Glomerular endothelial cell (primary cell): ENCODE measurements at places on chromosomes 6 and 20.

DNA sequence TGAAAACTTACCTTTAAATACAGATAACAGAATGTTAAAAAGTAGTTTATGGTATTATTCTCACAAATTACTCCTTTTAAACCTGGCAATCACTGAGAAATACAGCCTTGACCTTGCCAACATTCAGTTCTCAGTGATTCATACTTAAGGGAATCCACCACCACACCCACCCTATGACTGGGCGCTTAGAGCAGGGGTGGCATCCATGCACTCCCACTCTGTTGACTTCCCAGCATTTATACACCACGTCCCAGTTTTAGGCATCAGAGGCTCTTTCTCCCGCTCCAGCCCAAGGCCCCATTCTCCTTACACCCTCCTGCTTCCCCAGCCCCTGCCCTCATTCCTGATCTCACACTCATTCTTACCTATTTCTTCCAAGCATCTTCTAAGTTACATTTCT, 16.3 kb downstream of the TRAF3IP2 start:
- DNase-seq: no peak

DNA sequence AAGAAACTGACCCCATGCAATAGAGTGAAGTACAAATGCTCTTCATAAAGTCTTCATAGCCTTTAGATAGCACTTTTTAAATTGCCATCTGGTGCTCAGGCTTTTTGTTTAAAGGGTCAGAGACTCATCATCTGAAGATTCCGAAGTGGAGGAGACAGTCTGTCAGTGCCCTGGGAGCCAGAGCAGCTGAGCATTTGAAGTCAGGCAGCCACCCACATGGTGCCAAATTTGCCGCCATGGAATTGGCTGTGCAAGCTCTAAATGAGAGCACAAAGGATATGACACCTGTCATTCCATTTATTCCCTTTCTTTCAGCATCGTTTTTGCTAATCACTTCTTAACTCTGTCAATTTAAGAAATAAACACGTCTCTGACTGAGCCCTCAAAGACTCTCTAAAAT, 32.8 kb upstream of the CEP162 start:
- no peak for DNase-seq

GRCh38 chr20:44231713-44232468, 15.2 kb upstream of the GDAP1L1 start:
- DNase-seq: no peak

DNA sequence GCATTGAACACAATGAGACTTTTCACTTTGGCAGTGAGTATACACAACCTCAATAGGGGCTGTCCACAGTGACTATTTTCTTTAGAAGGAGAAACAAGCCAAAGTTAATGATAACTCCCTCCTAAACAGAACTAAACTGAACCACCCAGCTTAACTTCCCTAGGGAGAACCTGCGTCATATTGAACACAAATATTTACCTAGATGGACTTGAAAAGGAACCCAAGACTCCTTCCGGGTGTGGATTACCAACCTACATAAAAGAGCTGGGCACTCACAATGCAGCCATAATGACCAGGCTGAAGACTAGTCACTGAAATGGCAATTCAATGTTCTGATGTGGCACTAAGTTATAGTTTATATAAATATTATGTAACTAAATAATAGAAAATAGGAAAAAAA, 160.6 kb downstream of the IBTK start:
- DNase-seq: no peak

GRCh38 chr6:147109707-147110106, 94.5 kb upstream of the STXBP5 start:
- DNase-seq: no peak

- no peak for DNase-seq
Observed at GRCh38 chr6:87538510-87539260, 51.1 kb downstream of the RARS2 start.

DNA sequence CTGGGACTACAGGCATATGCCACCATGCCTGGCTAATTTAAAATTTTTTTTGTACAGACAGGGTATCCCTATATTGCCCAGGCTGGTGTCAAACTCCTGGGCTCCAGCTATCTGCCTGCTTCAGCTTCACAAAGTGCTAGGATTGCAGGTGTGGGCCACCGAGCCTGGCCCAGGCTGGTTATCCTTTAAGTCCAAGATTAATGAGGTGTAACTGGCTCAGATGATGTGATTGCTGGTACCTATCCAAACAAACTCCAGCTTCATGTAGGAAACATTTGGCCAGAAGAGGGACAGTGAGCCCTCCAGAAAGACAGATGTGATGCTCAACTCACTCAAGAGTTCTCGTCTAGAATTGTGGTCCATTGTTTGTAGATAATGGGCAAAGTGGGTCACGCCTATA, 9.2 kb upstream of the ZNF318 start:
- no peak for DNase-seq

DNA sequence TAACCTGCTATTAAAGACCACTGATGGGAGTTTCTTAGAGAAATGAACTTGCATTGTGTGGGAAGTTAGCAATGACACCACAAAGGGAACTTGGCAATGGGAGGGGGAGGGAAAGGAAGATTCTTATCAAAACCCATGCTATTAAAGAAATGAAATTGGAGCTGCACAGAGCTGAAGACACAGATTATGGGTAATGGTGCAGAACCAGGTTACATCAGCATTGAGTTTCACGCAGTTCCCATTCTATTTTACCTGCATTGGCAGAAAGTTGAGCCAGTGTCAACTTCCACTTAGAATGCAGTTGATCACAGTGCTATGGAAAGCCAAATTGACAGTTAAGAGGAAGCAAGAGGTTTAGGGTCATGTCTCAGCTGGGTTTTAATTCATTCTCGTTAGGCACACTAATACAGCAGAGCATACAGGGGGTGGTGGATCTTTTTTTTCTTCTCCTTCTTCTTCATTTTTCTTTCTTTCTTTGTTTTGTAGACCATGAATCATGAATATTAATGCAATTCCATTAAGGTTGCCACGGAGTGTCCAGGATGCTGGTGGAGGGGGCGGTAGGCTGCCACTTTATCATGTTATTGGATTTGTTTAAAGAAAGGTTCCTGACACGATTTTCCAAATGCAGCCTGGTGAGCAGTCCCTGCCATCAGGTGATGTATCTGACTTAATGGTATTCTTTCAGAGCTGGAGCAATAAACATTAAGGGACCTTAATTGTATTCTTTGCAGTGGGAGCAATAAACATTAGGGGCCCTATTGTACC, 1092.0 kb upstream of the MAP3K7 start:
- DNase-seq: no peak

DNA sequence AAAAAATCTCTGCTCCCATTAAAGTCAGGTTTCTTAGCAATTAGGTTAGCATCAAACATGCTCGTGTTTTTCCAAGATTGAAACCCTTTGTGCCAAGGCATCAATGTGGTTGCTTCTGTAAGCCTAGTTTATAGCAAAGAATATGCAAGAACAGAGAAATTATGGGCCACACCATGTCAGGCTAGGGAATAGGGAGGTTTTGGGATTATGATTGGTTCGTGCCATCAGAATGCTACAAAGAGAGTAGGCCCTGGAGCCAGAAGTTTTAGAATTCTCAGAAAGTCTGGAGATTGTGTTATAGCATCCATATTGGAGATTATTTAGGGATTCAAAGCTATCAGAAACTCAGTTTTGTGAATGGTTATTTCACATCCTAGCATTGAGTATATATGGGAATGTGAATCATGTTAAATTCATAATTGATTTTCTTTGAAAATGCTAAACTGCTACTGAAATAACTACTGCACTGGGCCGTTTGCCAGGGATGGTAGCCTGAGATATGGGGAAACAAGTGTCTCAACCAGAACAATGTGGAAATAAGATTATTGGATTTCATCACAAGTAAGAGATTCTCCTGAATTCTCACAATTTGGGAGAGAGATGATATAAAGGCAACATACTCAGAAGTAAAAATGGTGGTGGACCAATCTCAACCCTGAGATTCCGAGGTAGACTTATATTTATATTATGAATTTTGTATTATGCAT, 45.3 kb downstream of the ZNF292 start:
- no peak for DNase-seq

GRCh38 chr20:21712443-21713059, 7.1 kb downstream of the PAX1 start:
- no peak for DNase-seq

DNA sequence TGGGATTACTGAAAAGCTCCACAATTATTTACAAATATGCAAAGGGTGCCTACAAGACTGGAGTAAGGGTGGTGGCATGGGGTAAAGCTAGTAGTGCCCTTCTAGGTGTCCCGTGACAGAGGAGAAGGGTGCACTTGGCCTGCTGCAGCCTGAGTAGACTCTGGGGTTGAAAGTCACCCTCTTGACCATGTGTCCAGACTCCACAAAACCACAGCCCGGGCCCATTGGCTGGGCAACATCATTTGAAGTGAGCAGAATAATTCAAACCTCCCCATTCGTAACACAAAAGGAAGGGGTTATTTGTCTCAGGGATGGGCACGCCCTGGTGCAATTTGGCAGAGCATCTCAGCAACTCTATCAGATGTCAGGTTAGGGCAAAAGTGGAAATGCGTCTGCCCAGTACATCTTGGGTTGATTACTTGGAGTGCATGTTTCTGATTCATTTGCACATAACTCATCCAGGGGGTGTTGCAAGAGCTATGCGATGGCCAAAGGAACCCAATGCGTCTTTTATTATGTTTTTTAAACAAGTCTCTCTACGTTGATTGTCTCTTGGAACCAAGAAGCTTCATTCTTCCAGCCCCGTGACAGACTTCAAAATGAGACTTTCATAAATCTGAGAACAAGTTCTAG, 56.7 kb downstream of the ISM1 start:
- no peak for DNase-seq

GRCh38 chr6:26468829-26469228, 11.1 kb downstream of the BTN2A1 start:
- no peak for DNase-seq

DNA sequence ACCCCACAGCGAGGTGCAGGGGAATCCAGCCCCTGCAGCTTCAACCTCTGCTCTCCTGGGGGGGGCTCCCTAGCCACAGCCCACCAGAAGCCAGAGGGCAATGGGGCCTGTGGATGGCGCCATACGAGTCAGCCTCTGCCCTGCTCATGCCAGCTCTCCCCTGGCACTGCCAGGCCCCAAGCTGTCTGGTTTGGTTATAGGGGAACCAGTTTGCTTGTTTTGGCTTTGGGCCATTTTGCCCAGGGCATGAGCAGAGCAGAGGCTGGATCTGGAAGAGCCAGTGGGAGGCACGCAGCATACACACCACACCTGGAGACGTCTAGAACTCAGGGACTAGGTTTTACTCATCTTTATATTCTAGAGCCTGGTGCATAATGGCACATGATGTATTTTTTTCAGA, 66.7 kb upstream of the SLC22A16 start:
- DNase-seq: no peak

GRCh38 chr6:29705389-29706231, 17.6 kb upstream of the HLA-F start:
- no peak for DNase-seq

DNA sequence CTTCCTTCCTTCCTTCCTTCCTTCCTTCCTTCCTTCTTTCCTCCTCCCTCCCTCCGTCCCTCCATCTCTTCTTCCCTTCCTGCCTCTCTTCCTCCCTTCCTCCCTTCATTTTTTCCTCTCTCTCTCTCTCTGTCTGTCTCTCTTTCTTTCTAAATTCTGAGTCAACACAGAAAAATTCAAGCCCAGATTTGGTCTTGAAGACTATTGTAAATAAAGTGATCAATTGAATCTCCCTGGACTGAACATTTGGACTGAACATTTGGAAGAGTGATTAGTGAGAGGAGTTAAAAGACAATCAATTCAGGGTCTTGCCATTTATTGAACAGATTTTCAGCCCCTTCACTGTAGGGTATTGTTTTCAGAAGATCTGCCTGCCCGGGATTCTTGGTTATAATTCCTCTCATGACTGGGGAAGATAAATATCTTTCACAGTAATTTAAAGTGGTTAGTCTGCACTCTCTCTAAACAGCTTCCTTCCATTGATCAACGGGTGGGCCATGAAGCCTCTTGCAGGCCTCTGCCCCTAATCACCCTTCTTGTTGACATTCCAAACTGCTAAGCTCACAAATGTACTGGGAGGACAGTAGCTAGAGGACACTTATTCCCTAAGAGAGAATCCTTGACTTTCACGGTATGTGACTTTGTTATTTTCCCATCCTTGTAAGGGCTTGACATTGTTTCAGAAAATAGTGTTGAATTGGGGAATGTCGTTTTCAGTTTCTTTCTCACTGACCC, 101.7 kb upstream of the BMP2 start:
- no peak for DNase-seq

- no peak for DNase-seq
Observed at GRCh38 chr6:43727634-43728033, 40.0 kb upstream of the MRPS18A start.

- DNase-seq: no peak
Observed at GRCh38 chr20:33812152-33812849, 1.2 kb downstream of the CHMP4B start.

- no peak for DNase-seq
Observed at GRCh38 chr20:53445932-53446331, 147.7 kb downstream of the ZNF217 start.

DNA sequence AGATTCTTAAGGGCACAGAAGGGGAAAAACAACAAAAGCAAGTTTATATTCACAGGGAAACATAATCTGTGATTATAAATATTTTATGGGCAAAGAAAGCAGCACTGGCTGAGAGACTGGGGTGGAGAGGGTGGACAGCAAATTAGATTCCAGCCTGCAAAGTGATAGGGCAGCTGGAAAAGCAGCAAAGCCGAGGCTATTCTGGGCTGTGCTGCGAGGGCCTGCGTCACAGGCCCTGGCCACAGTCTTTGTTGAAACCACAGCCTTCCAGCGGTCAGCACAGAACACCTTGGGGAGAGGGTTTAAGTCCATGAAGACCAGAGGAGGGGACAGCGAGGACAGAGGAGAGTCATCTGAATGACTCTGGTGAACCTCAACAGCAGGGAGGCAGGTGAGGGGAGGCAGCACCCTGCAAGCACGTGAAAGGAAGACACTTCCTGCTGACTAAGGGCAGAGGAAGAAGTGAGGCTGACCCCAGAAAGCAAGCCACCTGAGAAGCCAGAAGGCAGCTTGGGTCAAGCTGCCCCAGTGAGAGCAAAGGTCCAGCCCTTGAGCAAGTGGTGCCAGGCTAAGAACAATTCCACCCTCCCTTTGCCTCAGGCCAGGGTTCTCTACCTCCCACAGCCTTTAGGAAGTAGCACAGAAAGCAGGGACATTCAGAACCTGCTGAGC, 17.1 kb downstream of the MRPL14 start:
- no peak for DNase-seq

- no peak for DNase-seq
Observed at GRCh38 chr20:50673466-50674137, 17.7 kb downstream of the RIPOR3 start.

DNA sequence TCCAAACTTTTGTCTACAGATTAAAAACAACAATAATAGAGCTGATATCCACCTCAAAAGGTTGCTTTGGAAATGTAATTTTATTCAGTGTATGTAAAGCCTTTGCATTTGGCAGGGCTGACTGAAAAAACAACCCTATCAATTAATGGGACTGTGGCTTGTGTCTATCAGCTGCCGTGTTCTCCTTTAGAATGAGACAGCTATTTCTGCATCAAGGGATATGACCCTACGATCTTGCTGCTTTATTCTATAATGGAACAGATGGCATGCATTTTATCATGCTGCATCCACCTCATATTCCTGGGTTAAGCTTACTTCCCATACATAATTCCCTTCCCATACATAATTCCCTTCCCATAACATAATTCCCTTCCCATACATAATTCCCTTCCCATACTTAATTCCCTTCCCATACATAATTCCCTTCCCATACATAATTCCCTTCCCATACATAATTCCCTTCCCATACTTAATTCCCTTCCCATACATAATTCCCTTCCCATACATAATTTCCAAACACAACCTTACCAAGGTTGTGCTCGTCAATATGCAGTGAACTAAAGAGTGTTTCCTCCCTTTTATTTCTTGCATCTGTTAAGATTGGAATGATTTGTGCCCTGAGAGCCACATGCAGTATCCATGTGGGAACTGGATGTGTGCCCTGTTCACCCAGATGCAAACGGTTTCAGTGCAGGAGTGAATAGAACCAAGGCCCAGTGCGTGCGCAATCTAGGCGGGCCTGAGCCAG, 26.8 kb downstream of the SERPINB6 start:
- DNase-seq: no peak
